ENCODE measurements at places on chromosomes 4 and X.

DNA sequence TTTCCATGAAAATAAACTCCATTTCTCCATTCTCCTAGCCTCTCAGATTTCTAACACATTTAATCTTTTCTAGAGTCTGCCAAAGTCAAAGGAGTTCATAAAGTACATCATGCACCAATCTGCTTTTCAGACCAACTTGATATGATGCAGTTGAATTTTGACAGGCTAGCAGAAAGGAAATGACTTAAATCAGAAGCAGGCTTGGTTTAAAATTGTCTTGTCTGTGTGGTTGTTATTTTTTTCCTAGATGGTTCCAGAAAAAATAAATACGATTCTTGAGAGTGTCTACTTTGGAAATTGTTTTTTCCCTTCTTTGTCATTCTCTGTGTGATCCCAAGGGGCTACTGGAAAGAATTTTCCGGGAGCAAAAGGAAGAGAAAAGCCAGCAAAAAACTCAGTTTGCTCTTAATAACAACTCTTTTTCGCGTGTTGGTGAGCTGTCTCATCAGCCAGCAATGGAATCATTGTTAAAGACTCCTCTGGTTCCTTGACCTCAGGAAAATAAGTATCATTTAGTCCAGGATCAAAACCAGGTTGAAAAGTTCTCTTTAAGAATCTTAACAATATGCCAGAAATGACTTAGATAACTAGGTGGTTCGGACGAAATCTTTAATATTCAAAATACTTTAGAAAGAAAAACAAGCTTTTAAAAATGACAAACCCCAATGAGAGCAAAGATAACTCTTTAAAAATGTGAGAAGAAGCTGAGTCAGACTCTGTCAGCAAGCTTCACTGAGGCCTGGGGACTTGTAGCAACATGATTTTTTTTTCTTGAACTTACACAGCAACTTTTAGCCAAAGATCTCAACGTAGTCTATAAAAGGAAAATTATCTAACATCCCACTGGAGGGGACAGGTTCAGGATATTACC, 49.7 kb upstream of the GAB1 start:
- DNase-seq, result no peak

DNA sequence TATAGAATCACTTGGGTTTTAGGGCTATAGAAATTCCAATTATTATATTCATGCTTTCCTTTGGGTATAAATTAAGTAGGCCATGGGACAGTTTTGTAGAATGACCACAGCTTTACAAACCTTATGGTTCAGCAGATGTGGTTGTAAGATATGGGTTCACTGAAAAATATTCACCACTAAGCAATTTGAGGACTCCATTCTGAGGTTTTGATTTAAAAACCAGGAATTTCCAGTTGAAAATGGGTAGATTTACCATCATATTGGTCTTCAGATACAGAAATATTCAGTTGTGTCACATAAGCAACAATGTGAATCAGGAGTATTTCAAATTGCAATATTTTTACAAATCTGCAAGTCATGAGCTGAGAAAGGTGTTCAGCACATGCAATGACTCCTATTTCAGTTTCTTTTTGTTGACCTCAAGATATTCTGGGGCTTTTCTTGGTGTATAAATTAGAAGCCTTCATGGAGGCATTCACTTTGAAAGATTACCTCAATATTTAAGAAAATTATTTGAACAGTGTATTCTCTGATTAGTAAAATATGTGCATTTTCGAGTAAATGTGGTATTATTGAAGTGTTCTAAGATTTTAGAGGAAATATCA, 218.4 kb upstream of the HCCS start:
- DNase-seq, result no peak

DNA sequence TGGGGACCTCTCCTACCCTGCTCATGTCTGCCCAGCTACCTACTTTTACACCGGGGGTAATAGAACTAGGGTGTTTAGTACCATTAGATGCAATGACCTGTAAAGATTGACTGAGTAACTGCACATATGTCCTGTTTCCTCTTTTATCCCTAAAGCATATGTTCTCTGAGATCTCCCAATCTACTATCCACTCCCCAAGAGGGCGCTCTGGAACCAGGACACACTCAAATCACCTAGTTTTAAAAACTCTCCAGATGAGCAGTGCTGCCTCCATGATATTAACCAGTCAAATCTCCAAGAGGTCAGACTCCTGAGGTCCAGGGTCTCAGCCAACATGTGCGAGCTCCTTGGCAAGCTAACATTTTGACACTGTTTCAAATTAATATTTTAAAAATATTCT, 87.0 kb upstream of the TSPAN5 start:
- no peak for DNase-seq

DNA sequence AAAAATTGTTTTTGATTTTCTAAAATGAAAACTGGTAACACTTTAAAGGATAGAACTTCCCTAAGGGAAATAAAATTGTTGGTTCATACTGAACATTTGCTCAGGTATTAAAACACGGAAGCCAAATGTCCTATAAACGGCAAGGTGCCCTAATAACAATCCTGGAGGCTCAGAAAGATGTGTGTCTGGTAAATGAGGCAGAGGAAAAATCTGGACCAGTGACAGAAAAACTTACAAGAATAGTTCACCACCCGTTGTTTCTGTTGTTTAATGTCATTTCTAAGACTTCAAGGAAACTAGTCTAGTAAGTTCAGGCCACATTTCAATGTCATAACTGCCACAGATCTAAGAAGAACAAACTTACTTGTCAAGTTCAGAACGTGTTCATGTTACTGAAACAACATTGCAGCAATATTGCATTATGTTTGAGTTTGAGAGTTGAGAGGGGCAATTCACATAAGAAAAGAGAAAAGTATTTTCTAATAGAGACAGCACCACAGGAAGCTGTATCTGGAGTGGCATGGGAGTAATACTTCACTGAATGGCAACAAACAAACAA, 476.6 kb downstream of the GRXCR1 start:
- DNase-seq, result no peak

- DNase-seq, result no peak
These were observed 334.3 kb upstream of the GATB start for GRCh38 chr4:152094970-152095700.

DNA sequence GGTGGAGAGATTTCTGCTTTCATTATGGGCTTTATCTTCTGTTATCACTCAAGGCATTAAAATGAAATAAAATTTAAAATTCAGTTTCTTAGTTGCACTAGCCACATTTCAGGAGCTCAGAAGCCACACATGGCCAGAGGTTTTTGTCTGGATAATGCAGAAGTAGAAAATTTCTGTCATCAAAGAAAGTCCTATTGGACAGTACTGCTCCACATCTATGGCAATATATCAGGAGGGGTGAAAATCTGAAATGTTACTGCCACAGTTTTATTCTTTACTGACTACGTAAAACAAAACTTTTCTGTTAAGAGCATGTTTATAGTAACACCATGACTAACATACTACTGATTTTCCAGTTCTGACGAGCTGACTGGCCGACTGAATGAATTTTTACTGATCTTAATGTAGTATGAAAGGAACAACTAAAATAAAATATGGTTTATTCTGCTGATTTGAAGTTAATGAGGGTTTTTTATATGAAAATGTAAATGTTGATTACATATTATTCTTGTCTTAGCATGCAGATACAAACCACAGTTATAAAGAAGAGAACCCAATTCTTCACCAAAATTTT, 264.0 kb upstream of the HAND2 start:
- no peak for DNase-seq

- no peak for DNase-seq
These were observed 25.8 kb upstream of the KLHL34 start for GRCh38 chrX:21683941-21684340.

- no peak for DNase-seq
These were observed 106.2 kb upstream of the PUDP start for GRCh38 chrX:7254144-7254543.

GRCh38 chr4:152480901-152481300, 55.0 kb downstream of the FBXW7 start:
- no peak for DNase-seq

DNA sequence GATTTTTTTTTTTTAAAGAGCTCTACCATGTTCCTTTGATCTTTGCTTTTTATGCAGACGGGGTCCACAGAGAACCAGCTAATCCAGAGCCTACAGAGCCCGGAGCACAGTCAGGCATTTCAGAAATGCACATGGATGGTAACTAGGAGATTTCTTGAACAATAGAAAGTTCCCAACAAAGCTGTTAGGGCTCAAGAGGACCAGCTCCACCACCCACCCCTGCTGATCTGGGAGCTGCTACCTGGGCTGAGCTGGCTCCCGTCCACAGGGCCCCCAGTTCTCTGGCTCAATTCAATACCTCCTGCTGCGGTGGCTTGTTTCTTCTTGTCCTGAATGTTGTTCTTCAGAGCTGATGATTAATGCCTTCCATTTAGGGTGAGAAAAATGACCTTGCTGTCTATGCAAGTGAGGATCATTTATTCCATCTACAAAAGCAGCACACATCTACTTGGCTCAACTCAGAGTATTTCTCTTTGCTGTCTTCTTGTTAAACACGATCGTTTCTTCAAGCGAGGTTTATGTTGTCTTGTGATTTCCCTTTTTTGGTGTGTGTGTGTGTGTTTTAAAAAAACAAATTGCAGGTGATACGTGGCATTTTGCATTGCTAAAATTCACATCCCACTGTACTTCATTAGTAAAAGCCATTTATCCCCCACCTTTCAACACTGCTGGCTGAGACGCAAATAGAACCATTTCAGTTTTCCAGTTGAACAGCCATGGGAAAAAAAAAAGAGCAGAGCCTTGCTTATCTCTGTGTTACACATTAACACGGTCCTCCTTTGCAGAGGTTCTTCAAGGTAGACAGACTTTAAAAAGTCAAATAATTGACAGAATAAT, 31.3 kb downstream of the IGFBP7 start:
- peak; percentile 93 for DNase-seq

All from islet precursor cell (in vitro differentiated cells).